ENCODE measurements at places on chromosomes 3 and 15.

DNA sequence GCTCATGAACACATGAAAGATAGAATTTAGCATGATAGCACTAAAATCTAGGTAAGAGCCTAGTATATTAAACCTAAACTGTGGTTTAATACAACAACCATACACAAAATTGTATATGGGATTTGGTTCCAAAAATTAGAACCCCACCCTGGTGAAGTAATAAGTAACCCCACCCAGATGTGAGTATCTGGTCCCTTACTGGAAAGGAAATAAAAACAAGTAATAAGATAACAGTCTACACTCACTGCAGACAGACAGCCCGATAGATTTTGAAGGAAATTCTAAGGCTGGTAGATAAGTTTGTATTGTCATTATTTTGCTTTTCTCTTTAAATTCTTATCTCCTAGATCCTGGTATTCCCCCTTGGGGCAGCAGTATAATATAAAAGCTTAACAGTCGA lies 184.9 kb downstream of the ZBTB20 start:
- no peak for DNase-seq

DNA sequence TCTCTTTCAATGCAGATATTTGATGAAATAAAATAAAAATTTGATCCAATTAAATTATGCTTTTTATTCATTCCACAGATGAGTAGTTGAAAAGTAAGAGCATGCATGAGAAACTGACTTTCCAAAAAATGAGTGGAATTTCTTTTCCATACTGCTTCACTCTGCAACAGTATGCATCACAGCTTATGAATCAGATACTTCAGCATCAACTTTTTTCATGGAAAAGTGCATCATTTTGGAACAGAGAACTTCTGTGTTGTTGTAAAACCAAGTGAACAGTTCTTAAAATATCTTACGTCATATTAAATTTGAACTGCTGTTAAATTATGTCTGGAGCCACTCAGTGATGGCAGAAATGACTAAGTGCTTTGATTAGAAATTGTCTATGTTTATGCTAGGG lies 16.7 kb upstream of the SLC7A14 start:
- no peak for DNase-seq

DNA sequence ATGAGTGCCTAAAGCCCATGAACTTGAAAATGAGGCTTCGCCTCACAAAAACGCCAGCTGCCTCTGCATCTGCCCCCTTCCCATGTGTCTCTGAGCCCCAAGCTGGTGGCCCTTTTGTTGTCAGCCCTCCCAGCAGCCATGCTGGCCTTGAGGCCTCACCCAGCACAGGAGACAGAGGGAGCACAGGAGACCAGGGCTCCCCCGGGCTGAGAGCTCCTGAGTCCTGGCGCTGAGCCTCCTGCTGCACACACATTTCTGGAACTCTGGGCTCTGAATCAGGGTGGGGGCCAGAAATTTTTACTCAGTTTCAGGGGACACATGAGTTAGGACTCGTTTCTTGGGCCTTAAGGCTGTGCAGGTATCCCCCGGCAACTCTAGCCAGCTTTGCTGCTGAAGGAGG lies 56.4 kb upstream of the ACAD9 start:
- no peak for DNase-seq

- no peak for DNase-seq
These were observed 204.8 kb downstream of the RSRC1 start for GRCh38 chr3:158314426-158315357.

DNA sequence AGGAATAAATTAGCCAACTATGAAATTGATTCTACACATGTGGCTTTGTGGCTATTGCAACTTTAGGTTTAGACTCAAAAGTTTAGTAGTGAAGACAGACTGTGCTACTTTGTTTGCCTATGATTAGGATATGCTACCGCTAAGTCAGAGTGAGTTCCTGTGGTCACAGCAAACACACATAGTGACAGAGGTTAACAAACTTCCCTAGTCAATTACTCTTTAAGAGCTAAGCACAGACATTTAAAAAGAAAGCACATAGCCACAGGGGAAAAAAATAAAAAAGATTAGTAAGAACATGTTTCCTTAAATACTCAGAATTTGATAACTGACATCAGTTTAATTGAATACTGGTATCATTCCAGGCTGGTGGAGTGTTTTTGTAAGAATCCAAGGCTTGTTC lies 207.1 kb downstream of the GBE1 start:
- no peak for DNase-seq

DNA sequence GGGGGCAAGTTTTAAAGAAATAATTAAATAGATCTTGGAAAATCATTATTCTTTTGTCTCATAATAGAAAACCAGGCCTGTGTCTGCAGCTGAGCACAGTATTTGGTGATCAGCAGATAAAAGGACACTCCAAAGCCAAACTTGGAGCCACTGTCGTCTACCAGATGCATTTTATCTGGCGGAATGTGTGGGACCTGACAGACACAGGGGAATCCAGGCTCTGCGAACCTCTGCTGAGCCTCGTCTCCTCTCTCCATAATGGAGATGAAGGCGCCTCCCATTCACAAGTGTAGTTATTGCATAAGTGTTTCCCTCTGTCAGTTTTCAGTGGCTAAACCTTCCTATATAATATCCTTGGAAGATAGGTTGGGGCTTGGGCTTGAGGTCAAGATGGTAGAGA lies 42.1 kb downstream of the EEFSEC start:
- DNase-seq = no peak

- DNase-seq = no peak
These were observed 8.8 kb downstream of the SLC12A8 start for GRCh38 chr3:125203731-125204130.

GRCh38 chr3:125154800-125155269 lies 57.7 kb downstream of the SLC12A8 start:
- DNase-seq = no peak

- no peak for DNase-seq
These were observed 135.2 kb downstream of the TMCC1 start for GRCh38 chr3:129758306-129758705.

GRCh38 chr15:23645371-23646164 lies 2.1 kb downstream of the MAGEL2 start:
- no peak for DNase-seq

- no peak for DNase-seq
These were observed 47.2 kb upstream of the EIF1B start for GRCh38 chr3:40262331-40262730.

- DNase-seq = no peak
These were observed 42.3 kb downstream of the KLHL6 start for GRCh38 chr3:183513046-183513706.

- no peak for DNase-seq
These were observed 6.1 kb upstream of the AP2M1 start for GRCh38 chr3:184168363-184169120.

GRCh38 chr3:61848885-61849284 lies 287.5 kb downstream of the PTPRG start:
- no peak for DNase-seq

DNA sequence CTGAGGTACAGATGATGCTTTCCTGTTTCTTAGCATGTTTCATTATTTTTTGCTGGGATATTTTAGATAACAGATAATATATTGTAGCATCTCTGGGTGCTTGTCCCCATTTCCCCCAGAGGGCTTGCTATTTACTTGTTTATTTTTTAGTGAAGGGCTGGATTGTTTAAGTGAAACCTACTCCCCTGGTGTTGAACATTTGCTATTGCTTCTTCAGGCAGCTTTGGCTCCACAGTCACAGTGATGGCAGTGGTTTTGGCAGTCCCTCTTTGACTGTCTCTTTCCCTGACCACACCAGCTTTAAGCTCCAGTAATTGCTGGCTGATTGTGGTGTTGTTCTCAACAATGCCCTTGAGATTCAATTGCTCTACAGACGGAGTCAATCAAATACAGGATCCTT lies 128.9 kb downstream of the KLF13 start:
- no peak for DNase-seq

- no peak for DNase-seq
These were observed 5.7 kb downstream of the MORF4L1 start for GRCh38 chr15:78878356-78878755.

GRCh38 chr3:176919836-176920765 lies 277.2 kb downstream of the TBL1XR1 start:
- DNase-seq = no peak

- DNase-seq = no peak
These were observed 215.5 kb upstream of the LMCD1 start for GRCh38 chr3:8286086-8286485.

GRCh38 chr3:51539291-51539941 lies 897 bp downstream of the RAD54L2 start:
- no peak for DNase-seq

DNA sequence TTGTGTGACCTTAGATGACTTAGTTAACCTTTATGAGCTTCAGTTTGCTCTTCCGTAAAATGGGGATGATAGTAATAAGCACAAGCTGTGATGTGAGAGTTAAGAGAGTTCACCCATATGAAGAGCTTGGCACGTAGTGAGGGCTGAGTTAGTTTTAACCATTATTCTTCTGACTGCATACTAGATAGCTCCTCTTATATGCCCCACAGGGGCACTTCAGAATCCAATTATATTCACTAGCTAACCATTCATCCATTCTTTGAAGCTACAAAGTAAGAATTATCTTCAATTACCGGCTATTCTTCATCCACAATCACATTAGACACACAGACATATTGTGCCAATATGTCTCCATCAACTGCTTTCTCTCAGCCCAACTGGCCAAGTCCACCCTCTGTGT lies 159.0 kb upstream of the STT3B start:
- DNase-seq = no peak

DNA sequence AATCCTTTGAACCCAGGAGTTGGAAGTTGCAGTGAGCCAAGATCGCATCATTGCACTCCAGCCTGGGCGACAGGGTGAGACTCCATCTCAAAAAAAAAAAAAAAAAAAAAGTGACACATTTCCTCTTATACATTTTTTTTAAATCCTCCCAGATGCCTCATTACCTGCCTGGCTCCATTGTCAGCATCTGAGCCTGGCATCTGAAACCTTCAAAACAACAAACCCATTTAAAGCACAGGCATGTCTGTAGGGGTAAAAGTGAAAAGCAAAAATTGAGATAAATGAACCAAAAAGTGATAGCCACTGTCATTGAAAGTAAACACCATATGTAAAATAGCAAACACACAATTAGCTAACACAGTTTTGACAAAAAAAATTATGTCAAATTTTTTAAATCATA lies 38.6 kb downstream of the OSBPL10 start:
- no peak for DNase-seq

- peak; percentile 91 for DNase-seq
These were observed at the start of gene ANKRD28 for GRCh38 chr3:15797642-15798303. ANKRD28 (minus strand) TSS chr3:15797979; CDS start chr3:15796521, 1,458 bp downstream.

DNA sequence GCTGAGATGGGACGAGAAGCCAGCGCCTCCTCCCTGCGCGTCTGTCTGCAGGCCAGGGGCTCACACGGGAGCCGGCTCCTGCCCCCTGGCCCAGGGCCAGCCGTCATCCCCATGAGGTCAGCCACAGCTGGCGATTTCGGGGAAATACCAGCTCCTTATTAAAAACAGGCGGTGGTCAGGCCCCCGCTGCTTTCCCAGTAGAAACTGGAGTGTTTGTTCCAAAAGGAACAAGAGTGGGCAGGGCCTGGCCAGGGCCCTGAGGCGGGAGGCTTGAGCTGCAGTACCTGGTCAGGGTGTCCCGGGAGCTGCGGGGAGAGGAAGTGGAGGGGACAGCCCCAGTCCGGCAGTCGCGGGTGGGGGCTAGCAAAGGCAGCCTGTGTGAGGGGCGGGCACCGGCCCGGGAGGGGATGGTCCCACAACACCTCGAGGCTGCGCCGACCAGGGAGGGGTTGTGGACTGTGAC lies 17.8 kb downstream of the MYL3 start:
- no peak for DNase-seq

GRCh38 chr3:38084334-38085310 lies 45.6 kb downstream of the DLEC1 start:
- no peak for DNase-seq

DNA sequence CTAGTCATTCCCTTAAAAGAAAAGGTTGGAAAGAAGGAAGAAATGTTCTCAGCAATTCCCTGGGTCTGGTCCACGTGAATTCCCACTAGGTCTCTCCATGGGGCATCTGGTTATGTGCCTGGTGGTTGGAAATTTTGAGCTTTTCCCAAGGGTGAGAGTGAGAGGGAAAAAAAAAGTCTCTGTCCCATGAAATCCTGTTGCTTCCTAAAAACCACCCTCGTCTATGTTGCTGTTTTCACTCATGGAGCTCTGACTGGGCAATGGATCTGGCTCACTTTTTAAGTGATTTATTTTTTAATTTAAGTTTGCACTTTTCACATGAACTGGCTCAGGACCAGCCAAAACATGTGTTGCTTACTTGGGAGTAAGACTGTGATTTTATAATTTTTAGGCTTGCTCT lies 190.1 kb downstream of the CHST2 start:
- no peak for DNase-seq

DNA sequence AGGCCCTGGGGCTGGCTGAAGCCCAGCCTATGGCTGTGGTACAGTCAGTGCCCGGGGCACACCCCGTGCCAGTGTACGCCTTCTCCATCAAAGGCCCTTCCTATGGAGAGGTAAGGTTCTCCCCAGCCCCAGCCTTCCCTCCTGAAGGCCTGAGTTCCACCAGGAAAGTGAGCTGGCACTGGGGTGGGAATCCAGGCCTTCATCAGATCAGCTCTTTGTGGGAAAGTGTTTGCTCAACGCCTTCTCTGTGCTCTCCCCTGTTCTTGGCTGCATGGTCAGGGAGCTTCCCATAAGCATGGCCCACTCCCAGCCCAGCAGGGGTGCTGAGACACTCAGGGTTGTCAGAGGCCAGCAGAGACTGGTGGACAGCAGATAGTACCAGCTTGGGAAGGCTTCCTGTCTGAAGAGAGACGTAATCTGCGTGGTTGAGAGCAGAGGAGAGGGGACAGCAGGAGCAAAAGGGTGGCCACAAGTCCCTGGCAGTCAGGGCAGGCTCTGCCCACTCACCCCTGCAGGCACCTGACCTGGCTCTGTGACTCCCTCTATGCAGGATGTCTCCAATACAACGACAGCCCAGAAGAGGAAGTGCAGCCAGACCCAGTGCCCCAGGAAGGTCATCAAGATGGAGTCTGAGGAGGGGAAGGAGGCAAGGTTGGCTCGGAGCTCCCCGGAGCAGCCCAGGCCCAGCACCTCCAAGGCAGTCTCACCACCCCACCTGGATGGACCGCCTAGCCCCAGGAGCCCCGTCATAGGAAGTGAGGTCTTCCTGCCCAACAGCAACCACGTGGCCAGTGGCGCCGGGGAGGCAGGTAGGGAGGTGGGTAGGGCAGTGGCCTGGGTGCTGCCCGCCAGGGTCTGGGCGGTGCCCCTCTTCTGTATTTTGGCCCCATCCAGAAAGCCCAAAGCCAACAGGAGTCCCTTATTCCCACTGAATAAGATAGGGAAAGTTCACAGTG lies 38.4 kb downstream of the PML start:
- DNase-seq = no peak

- no peak for DNase-seq
These were observed 3.6 kb downstream of the WHAMM start for GRCh38 chr15:82812994-82813393.

- DNase-seq = no peak
These were observed 55.6 kb upstream of the ICE2 start for GRCh38 chr15:60534546-60534945.

- DNase-seq = no peak
These were observed 96.2 kb downstream of the DUT start for GRCh38 chr15:48427479-48427878.
